ENCODE measurements at places on chromosomes 3 and 15. TPM values are rescaled to one million over a fixed set of nuclear protein-coding genes. Genes with fewer than 3 reads are reported as not detected.

DNA sequence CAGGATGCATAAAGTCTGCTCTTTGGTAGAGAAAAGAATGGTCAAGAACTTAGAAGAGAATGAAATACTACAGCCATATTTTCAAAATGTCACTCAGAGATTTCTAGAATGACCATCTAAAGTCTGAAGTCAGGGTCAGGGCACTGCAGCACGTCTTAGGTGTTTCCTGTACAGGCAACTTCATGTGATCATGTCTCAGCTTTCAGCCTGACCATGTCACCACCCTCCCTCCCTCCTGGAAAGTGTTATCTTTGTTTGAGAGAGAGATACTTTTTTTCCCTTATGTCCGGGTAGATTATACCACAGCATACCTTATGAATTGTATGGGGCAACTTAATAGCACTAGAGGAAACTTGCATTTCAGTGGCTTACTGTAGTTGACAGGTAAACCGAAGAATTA lies 558.0 kb upstream of the TGFBR2 start:
- H3K4me3 ChIP-seq, result no peak overlapping the region
- H3K27ac ChIP-seq, result no peak overlapping the region
- no peaks in the 10 kb centered on the region for H3K4me1 ChIP-seq
- H3K27me3 ChIP-seq, result peaks cover 20% of the 10 kb centered on the region
- no peak for DNase-seq

DNA sequence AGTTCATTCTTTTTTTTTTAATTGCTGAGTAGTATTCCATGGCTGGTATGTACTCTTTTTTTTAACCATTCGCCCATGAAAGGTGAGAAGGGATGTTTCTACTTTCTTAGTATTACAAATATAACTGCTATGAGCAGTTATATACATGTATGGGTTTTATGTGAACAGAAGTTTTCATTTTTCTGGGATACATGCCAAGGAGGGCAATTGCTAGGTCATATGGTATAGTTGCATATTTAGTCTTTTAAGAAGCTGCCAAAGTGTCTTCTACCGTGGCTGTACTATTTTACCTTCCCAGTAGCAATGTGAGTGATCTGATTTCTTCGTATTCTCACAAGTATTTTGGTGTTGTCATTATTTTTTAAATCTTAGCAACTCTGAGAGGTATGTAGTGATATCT lies 11.2 kb upstream of the KLHL40 start:
- H3K4me1 ChIP-seq, result peaks cover 4% of the 10 kb centered on the region
- no peak overlapping the region for H3K4me3 ChIP-seq
- no peak overlapping the region for H3K27ac ChIP-seq
- peaks cover 5% of the 10 kb centered on the region for H3K27me3 ChIP-seq
- no peaks in the 10 kb centered on the region for H3K36me3 ChIP-seq

GRCh38 chr3:20787005-20787404 lies 601.0 kb upstream of the SGO1 start:
- H3K4me3 ChIP-seq, result no peak overlapping the region
- H3K27me3 ChIP-seq, result no peaks in the 10 kb centered on the region
- no peak for DNase-seq
- no peak overlapping the region for H3K27ac ChIP-seq

GRCh38 chr3:64410226-64410625 lies 185.0 kb upstream of the PRICKLE2 start:
- no peak for DNase-seq
- H3K27ac ChIP-seq, result no peak overlapping the region
- H3K27me3 ChIP-seq, result peaks cover 4% of the 10 kb centered on the region
- H3K4me3 ChIP-seq, result no peak overlapping the region
- H3K4me1 ChIP-seq, result no peaks in the 10 kb centered on the region

DNA sequence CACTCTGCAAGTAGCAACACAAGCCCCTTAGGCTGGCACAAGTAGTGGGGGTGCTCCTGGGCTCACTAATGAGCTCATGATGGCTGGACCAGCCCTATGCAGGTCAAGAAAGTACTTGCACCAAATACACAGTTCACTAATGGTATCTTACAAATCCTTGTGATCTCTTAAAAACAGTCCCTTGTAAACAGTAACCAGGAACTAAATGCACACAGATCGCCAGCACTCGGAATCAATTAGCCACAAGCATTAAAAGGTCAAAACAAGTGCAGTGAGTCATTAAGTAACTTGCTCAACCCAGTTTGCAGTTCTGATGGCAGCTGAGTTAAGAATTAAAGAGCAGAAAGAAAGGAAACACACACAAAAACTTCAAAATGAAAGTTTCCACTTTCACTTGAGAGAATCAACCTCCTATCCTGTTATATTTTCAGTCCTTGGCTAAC lies 43.2 kb downstream of the ARHGEF3 start:
- no peaks in the 10 kb centered on the region for H3K27me3 ChIP-seq
- peaks cover 71% of the 10 kb centered on the region for H3K4me1 ChIP-seq
- H3K27ac ChIP-seq, result peak overlapping the region; percentile 91
- peak; percentile 40 for DNase-seq

DNA sequence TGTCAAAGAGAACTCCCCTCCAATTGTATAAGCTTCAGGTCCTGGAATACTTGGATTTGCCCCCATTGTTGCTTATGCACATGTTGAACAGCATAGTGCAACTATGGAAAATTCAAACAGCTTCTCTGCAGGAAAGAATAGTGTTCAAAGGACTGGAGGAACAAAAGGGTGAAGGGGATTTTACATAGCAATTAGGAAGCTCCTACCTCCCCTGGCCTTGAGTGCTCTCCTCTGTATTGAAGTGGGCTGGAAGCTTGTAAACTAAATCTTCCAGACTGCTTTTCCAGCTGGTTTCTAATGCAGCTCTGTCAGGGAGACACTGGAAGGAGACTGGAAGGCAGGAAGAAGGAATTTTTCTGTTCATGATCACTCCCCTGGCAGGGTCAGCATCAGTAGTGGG lies 7.2 kb upstream of the ELP6 start:
- DNase-seq, result no peak
- peaks cover 3% of the 10 kb centered on the region for H3K27me3 ChIP-seq
- no peak overlapping the region for H3K4me3 ChIP-seq
- H3K36me3 ChIP-seq, result no peaks in the 10 kb centered on the region
- peaks cover 9% of the 10 kb centered on the region for H3K4me1 ChIP-seq

- no peak for DNase-seq
- H3K27ac ChIP-seq, result no peak overlapping the region
- no peak overlapping the region for H3K4me3 ChIP-seq
- peaks cover 64% of the 10 kb centered on the region for H3K4me1 ChIP-seq
- H3K27me3 ChIP-seq, result no peaks in the 10 kb centered on the region
Observed at GRCh38 chr3:44969154-44969827, 6.7 kb downstream of the ZDHHC3 start.

GRCh38 chr3:186608624-186609215 lies 4.1 kb upstream of the AHSG start:
- peaks cover 18% of the 10 kb centered on the region for H3K27me3 ChIP-seq
- no peak for DNase-seq
- no peak overlapping the region for H3K4me3 ChIP-seq

DNA sequence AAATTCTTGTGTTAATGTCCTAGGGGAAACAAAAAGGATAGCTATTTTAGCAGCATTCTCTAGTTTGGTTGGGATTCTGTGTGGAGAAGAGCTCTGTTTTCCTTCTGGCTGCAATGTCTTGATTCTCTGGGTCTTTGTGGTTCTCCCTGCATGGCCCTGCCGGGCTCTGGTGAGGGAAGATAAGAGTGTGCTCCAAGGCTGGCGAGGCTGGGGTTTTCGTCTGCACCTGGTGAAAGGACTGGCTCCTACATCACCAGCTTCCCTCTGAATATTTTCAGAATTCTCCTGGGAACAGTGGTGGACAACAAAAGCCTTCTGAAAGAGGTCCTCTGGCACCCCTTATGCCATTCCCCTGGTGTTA lies 38.1 kb upstream of the SFMBT1 start:
- H3K27ac ChIP-seq, result no peak overlapping the region
- H3K36me3 ChIP-seq, result peaks cover 4% of the 10 kb centered on the region
- H3K4me3 ChIP-seq, result no peak overlapping the region

DNA sequence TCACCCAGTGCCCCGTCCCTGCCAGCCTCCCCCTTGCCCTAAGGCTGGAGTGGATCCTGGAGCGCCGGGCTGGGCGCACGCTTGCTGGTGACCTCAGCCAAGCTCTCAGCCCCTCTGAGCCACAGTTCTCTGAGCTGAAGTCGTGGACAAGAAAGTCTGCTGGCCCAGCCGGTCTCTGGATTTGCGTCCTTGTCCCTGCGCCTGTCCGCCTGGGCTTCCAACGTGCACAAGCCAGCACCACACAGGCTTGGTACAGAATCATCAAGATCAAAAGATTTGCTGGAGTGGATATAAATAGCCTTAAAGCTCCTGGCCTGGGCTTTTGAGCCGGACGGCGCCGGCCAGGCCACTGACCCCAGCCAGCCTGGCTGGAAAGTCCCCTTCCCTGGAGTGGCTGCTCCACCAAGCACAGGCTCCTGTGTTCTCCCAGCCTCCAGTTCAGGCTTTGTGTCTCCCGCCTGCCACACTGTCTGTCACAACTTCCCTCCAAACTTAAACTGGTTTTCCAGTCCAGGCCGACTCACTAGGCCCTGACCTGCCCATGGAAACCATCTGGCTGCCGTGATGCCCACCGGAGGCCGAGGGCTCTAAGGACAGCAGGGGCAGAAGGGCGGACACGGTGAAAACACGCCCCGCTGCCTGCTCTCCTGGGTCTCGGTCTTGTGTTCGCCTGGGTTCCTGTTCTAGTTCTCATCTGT lies 156.2 kb downstream of the NUP210 start:
- no peak overlapping the region for H3K27ac ChIP-seq
- no peak for DNase-seq
- H3K36me3 ChIP-seq, result no peaks in the 10 kb centered on the region
- H3K27me3 ChIP-seq, result peaks cover 4% of the 10 kb centered on the region
- no peak overlapping the region for H3K4me3 ChIP-seq

DNA sequence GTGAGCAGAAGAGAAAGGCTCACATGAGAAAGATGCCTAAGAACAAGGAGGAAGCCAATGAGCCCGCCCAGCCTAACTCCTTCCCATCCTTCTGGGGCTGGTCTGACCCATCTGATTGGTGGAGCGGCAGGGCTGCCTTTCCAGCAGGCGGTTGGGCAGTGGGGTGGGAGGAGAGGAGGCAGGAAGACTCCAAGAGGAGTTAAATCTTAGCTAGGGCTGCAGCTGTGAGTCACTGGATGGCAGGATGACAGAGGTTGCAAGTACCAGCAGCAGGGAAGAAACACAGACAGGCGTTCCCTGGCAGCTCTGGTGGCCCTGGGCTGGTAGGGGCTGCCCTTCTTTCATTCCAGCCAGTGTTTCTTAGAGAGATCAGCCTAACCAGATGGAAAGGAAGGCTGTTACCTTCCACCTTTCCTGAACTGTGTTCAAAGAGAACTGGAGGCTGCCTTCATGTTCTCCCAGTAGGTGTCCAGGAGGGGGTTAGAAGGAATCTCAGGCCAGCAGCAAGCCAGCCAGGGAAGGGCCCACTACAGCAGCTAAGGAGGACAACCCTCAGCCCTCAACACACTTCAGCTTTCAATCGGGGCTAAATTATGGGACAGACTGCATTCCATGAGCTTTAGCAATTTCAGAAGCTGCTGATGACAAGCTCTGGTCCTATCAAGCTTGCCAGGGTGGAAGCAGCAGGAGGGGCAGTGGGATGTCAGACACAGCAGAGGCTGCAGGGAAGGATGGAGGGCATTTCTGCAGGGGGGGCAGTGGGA lies 50.3 kb downstream of the CHSY1 start:
- H3K4me1 ChIP-seq, result peaks cover 81% of the 10 kb centered on the region
- DNase-seq, result no peak
- no peaks in the 10 kb centered on the region for H3K27me3 ChIP-seq
- peak overlapping the region; percentile 32 for H3K4me3 ChIP-seq
- H3K27ac ChIP-seq, result peak overlapping the region; percentile 81
- peaks cover 45% of the 10 kb centered on the region for H3K36me3 ChIP-seq

GRCh38 chr3:153289334-153289808 lies 127.3 kb downstream of the RAP2B start:
- H3K4me3 ChIP-seq, result no peak overlapping the region
- H3K27me3 ChIP-seq, result no peaks in the 10 kb centered on the region
- no peak for DNase-seq
- no peaks in the 10 kb centered on the region for H3K36me3 ChIP-seq

- no peaks in the 10 kb centered on the region for H3K4me1 ChIP-seq
- H3K36me3 ChIP-seq, result no peaks in the 10 kb centered on the region
- no peak overlapping the region for H3K4me3 ChIP-seq
- DNase-seq, result no peak
Observed at GRCh38 chr3:127393131-127393820, 105.4 kb upstream of the PRR20G start.

DNA sequence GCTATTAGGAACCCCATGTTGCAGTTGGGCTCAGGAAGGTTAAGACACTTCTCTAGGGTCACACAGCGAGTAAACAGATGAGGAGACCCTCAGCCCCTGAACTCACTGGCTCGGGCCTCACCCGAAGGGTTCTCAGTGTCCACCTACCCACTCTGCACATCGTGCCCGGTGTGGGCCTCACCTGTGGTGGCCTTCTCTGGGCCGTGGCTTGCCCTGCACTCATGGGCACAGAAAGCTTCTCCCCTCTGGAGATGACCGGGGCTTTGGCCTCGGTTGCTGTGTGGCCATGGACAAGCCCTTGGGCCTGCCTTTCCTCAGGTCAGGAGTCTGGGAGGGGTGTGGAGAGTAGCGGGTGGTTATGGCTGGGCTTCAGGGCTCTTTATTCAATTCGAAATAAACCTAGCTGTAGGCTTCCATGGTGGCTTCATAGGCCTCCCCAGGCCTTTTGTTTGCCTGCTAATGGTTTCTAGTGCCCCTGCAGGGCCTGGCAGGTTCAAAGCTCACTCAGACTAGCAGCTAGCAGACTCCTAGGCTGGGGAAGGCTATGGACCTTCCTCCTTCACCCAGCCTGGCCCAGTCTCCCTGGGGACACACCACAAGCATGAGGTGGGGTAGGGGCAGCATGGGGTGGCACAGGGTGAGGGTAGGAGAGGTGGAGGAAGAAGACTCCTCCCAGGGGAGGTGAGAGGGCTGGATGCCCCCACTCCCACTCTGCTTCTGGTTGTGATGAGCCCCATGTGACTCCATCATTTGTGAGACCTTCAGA lies 103.1 kb downstream of the LINGO1 start:
- H3K27ac ChIP-seq, result no peak overlapping the region
- H3K36me3 ChIP-seq, result no peaks in the 10 kb centered on the region
- H3K4me1 ChIP-seq, result no peaks in the 10 kb centered on the region

Gene CLRN1
- total RNA-seq, result not detected

Gene CATSPER2
- total RNA-seq, result 9.8 TPM

Gene ROPN1
- not detected for total RNA-seq

Measured in activated T-helper 2 cell treated with anti-CD3 and anti-CD28 coated beads, Interferon-gamma antibody, Interleukin-2, Interleukin-4, amounts not matched to agents 10 μg/mL and 5 μg/mL and 100 μg/mL, durations not matched to agents 14 hours and 24 hours and 36 hours (primary cell).